ENCODE measurements at places on chromosomes 5 and 9.

DNA sequence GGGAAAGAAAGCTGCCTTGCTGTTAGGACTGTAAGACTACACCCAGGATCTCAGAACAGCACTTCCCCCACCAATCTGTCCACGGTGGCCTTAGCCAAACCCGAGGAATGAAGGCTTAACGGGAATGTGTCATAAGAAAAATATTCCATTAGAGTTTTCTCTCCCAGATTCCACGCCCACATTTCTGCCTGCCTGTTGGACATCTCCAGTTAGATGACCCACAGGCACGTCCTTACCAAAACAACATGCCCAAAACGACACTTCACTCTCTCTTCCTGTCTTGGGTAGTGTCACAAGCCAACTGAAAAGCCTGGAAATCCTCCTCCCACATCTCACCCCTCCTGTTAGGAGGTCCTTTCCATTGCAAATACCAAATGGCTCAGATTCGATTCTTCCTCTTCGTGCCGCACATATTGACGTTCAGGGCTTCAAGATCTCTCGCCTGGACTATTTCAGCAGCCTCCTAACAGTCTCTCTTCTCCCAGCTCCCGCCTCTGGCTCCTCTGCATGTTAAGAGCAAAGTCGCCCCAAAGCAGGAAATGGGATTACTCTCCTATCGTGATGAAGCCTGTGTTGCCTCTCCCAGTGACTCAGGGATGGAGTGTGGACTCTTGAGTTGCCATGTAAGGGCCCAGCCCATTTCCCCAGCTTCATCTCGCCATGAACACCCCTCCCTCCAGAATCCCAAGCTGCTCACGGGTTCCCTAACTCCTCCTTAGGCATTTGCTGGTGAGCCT is 159.3 kb downstream of the NR3C1 start:
- no peak for DNase-seq

DNA sequence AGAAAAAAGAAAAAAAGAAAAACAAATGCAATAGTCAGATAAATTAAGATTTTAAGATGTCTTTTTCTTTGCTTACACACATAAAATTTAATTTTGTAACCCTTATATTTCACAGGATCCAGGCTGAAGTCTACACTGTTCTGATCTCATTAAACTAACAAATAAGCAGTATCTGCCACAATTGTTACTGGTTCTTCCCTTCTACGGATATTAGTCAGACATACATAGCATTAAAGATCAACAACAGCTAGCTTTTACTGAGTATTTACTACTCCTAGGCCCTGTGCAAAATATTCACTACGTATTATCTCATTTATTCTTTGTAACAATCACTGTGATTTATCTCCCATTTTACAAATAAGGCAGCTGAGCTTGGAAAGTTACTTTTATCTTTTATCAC is 34.9 kb downstream of the GNAQ start:
- DNase-seq, result no peak

- no peak for DNase-seq
Measured at GRCh38 chr9:21806644-21807043, 4.2 kb downstream of the MTAP start.

DNA sequence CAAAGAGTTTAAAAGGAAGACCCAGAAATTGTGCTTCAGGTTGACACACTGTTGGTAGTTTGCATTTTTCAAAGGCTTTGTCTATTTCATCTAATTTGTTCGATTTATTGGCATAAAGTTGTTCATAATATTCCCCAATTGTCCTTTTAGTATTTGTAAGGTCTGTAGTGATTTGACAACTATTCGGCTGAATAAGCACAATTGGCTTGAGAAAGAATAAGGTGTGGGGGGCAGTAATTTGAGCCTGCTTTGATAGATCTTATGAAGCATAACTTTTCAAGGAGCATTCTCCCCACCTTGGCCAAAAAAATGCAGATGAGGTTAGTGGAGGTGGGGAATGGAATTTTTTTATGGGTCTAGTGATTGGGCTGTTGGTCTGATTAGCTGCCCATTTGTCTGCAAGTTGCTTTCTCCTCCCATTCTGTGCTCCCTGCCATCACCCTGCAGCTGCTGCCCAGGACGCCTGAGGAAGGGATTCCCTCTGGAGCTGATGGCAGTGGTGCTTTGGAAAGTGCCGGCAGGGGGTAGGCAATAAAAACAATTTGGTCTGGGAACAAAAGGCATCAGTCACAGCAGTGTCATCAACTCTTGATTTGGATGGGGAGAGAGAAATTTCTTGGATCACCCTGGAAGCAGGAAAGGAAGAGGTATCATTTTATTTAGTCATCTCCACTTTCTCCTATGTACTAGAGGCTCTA is 26.6 kb downstream of the WNT8A start:
- DNase-seq, result no peak

- no peak for DNase-seq
Measured at GRCh38 chr5:152686931-152687330, 281.9 kb upstream of the NMUR2 start.

DNA sequence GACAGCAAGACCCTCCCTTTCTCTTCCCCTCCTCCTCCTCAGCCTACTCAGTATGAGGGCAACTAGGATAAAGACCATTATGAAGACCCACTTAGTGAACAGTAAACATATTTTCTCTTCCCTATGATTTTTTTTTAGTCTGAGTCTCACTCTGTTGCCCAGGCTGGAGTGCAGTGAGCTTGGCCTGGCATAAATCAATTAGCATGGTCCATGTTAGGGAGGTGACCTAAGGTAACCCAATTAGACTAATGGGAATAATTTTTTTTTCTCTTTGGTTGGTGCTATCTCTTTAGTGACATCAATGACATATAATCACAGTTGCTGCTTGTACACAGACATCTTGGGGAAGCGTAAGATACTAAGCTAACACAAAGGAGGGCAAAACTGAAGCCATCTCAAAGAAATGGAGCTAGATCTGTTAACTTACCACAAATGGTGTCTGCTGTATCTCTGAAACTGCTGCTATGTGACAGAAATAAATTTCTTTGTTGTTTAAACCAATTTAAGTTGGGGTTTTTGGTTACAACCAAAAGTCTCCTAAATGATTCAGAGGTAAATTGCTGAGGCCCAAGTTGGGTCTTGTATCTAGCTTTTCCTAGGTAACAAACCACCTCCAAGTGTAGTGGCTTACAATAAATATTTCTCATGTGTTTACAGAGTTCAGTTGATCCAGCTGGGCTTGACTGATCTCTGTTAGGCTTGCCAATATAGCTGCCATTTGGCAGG is 13.3 kb downstream of the PKD2L2 start:
- DNase-seq, result no peak

- DNase-seq, result no peak
Measured at GRCh38 chr9:14068690-14069089, 245.3 kb downstream of the NFIB start.

DNA sequence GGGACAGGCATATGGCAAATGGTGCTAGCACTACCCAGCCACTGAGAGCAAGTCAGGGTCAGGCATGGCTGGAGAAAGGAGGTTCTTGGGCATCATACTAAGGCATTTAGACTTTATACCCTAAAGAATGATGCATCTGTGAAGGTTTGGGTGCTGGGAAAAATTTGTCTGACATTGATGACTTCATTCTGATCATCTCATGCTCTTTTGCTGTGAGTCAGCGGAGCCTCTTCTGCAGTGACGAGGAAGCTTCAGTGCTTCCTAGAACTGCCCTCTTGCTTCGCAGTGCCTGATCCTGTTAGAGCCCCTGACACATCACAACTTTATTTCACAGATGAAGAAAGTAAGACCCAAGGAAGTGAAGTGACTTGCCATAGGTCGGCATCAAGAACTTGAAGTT is 266.6 kb upstream of the GAS1 start:
- no peak for DNase-seq

DNA sequence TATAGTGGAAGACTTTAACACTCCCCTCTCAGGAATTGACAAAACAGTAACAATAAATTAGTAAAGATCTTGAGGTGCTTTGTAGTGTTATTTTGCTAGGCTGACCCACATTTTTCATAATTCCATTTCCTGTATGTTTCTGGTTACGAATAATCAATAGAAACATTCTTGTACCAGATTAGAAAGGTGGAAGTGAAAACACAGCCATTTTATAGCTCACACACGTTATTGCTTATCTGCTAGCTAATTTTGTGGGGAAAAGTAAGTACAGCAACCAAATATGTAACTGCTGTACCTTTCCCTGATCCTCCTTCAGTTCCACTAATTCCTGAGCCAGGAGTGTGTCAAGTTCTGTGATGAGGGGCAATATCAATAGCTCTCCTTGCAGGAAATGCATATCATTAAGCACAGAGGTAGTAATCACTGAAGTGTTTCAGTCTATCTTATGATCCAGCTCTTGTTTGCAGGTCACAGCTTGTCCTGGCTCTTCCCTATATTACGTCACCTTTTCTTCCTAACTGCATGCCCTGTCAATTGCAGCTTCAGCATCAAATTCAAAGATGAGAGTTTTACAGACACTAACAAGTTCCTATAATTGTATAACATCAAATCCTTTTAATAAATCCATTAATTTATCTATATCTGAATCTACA is 59.4 kb downstream of the MINAR2 start:
- no peak for DNase-seq

Data from T-helper 2 cell (primary cell).